ENCODE measurements at places on chromosomes 12 and 14.

GRCh38 chr12:100801320-100801719 is 6.7 kb downstream of the ANO4 start:
- H3K4me1 ChIP-seq: no peaks in the 10 kb centered on the region
- H3K36me3 ChIP-seq: no peaks in the 10 kb centered on the region
- no peaks in the 10 kb centered on the region for H3K27me3 ChIP-seq
- DNase-seq: no peak

- H3K27me3 ChIP-seq: no peaks in the 10 kb centered on the region
- H3K27ac ChIP-seq: no peak within 1 kb of the TSS
- DNase-seq: no peak
- H3K4me3 ChIP-seq: no peak within 1 kb of the TSS
- H3K36me3 ChIP-seq: no peaks in the 10 kb centered on the region
- peaks cover 10% of the 10 kb centered on the region for H3K4me1 ChIP-seq
Observed at GRCh38 chr14:103094406-103095209, at the start of gene EXOC3L4. Gene EXOC3L4, plus strand, starts transcription at chr14:103094725. Its CDS starts 5,495 bp downstream, at chr14:103100220.

DNA sequence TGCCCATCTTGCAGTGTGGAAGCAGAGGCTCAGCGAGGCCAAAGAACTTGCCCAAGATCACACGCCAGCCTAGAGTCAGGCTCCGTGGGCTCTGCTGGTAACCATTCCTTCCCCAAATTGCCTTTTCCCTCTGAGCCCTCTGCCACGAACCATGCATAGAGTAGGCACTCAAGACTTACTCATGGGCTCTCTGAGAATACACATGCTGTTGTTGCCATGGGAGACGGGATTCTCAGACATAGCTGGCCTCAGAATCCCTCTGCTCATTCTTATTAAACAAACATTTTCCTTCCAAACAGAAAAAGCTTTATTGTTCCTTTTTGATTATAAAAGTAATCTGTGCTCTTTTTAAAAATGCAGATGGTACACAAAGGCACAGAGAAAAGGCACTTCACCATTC is 52.5 kb upstream of the WSCD2 start:
- H3K4me1 ChIP-seq: no peaks in the 10 kb centered on the region
- no peak for DNase-seq
- no peak overlapping the region for H3K27ac ChIP-seq
- H3K4me3 ChIP-seq: no peak overlapping the region

- H3K27ac ChIP-seq: peak overlapping the region; percentile 36
- no peaks in the 10 kb centered on the region for H3K36me3 ChIP-seq
Observed at GRCh38 chr14:74579447-74580274, 32.4 kb downstream of the LTBP2 start.

DNA sequence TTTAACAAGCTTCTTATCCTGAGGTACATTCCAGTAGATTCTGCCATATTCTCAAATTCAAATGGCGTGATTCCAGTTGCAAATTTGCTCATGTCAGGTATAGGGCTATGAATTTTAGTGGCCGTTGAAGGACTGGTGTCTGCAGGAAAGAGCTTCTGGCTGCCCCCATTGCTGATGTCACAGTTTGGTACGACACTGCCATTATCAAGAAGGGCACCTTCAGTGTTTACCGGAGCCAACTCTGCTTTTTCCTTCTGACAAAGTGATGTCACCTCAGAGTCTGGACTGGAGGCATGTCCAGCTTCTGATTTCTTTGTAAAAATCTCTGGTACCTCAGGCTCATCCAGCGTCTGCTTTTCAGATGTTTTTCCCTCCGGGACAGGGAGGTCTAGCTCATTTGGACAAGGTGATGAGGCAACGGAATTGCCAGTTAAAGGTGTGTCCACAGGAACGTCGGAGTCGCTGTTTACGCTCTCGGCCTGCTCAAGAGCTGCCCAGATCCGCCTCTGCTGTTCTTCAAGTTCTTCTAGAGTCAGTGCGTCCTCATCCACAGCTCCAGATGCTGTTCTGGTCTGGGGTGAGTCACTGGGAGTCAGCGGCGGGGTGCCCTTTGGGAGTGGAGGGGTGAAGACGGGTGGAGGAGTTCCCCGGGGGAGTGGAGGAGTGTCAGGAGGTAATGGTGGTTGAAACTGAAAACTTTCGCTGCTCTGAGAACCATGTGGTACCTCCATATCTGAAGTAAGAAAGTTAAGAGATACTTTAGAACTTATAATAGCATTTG is 27.0 kb downstream of the ZCCHC8 start:
- peak; percentile 46 for DNase-seq
- H3K27ac ChIP-seq: no peak overlapping the region
- no peaks in the 10 kb centered on the region for H3K4me1 ChIP-seq
- H3K36me3 ChIP-seq: no peaks in the 10 kb centered on the region
- H3K4me3 ChIP-seq: no peak overlapping the region

GRCh38 chr12:118590406-118591150 is 214.2 kb downstream of the SUDS3 start:
- no peaks in the 10 kb centered on the region for H3K4me1 ChIP-seq
- no peak for DNase-seq
- H3K4me3 ChIP-seq: no peak overlapping the region
- no peaks in the 10 kb centered on the region for H3K36me3 ChIP-seq
- H3K27ac ChIP-seq: no peak overlapping the region
